ENCODE measurements at places on chromosomes 7 and 10. TPM values are rescaled to one million over a fixed set of nuclear protein-coding genes. Genes with fewer than 3 reads are reported as not detected.

SEMA3E gene
- 3.6 TPM for total RNA-seq

FAM131B gene
- total RNA-seq = 3.9 TPM

CPA4 gene
- 495 TPM for total RNA-seq

ADCY1 gene
- 4.4 TPM for total RNA-seq

DPYSL4 gene
- 18.4 TPM for total RNA-seq

OSBPL3 gene
- 17.5 TPM for total RNA-seq

PSD gene
- total RNA-seq = not detected

CALML5 gene
- not detected for total RNA-seq

LMTK2 gene
- 8.7 TPM for total RNA-seq

CPA2 gene
- not detected for total RNA-seq

NACAD gene
- total RNA-seq = 5.9 TPM

CCL24 gene
- not detected for total RNA-seq

VIPR2 gene
- total RNA-seq = not detected

PRSS1 gene
- not detected for total RNA-seq

PRF1 gene
- not detected for total RNA-seq

COL28A1 gene
- total RNA-seq = not detected

GJD4 gene
- total RNA-seq = not detected

ITGB8 gene
- 17.8 TPM for total RNA-seq

CALHM1 gene
- not detected for total RNA-seq

TMEM273 gene
- not detected for total RNA-seq

CELF2 gene
- 0.10 TPM for total RNA-seq

TSPAN15 gene
- total RNA-seq = 18.7 TPM

CCDC7 gene
- 7.4 TPM for total RNA-seq

FAM25G gene
- total RNA-seq = not detected

KBTBD2 gene
- 60.2 TPM for total RNA-seq

GRM8 gene
- total RNA-seq = not detected

NEBL gene
- total RNA-seq = 1.6 TPM

PILRA gene
- not detected for total RNA-seq

MYL10 gene
- not detected for total RNA-seq

BRI3 gene
- total RNA-seq = 107 TPM

BAG3 gene
- total RNA-seq = 39.8 TPM

GOLGA7B gene
- 1.2 TPM for total RNA-seq

MYO1G gene
- 0.76 TPM for total RNA-seq

CARD11 gene
- total RNA-seq = 16.9 TPM

DGKI gene
- 0.29 TPM for total RNA-seq

CLCN1 gene
- not detected for total RNA-seq

ITGA8 gene
- 1.9 TPM for total RNA-seq

SLC13A1 gene
- not detected for total RNA-seq

AOAH gene
- total RNA-seq = 0.53 TPM

SERPINE1 gene
- total RNA-seq = 463 TPM

FGL2 gene
- not detected for total RNA-seq

CFAP58 gene
- total RNA-seq = 0.83 TPM

STAG3 gene
- total RNA-seq = 9.0 TPM

PDK4 gene
- total RNA-seq = 0.07 TPM

ATOH7 gene
- total RNA-seq = not detected

TMEM176A gene
- not detected for total RNA-seq

RET gene
- 0.38 TPM for total RNA-seq

HKDC1 gene
- 22.7 TPM for total RNA-seq

OPALIN gene
- total RNA-seq = not detected

RTKN2 gene
- total RNA-seq = 20.2 TPM

SRPK2 gene
- 65.4 TPM for total RNA-seq

GNG11 gene
- total RNA-seq = 27.9 TPM

ANKRD1 gene
- total RNA-seq = 1,018 TPM

LIPK gene
- total RNA-seq = not detected

SPDYE6 gene
- total RNA-seq = not detected

TLX1 gene
- total RNA-seq = not detected
